Bronchial epithelial cell (primary cell): ENCODE measurements at places on chromosomes 13 and 19. TPM values are rescaled to one million over a fixed set of nuclear protein-coding genes. Genes with fewer than 3 reads are reported as not detected.

The IRF2BP1 gene
- total RNA-seq = 11.3 and 11.8 TPM in 2 replicates

The RFPL4A gene
- not detected in 2 replicates for total RNA-seq

The ALG5 gene
- 49.3 and 57.9 TPM in 2 replicates for total RNA-seq

The ZNF793 gene
- 1.8 and 3.6 TPM in 2 replicates for total RNA-seq

The PBX4 gene
- 0.53 and 0.64 TPM in 2 replicates for total RNA-seq

The STARD13 gene
- 1.0 and 2.1 TPM in 2 replicates for total RNA-seq

The SIGLEC9 gene
- total RNA-seq = not detected in 2 replicates

The NECTIN2 gene
- total RNA-seq = 30.3 and 66.6 TPM in 2 replicates

The NXNL1 gene
- not detected in 2 replicates for total RNA-seq

The CDX2 gene
- not detected in 2 replicates for total RNA-seq

The TMPRSS9 gene
- total RNA-seq = not detected in 2 replicates

The LILRA1 gene
- not detected in 2 replicates for total RNA-seq

The TMEM59L gene
- total RNA-seq = 0.13 and 0.79 TPM in 2 replicates

The HCN2 gene
- total RNA-seq = under 0.01 and 0.51 TPM in 2 replicates

The POU4F1 gene
- total RNA-seq = not detected in 2 replicates

The KLK15 gene
- not detected in 2 replicates for total RNA-seq

The LRFN3 gene
- total RNA-seq = 0.79 and 1.3 TPM in 2 replicates
